ENCODE measurements at places on chromosomes 13 and 19.
A peak's percentile ranks its signal among the peaks of the same experiment; 100 is the strongest.

GRCh38 chr13:32616883-32617511 is 30.7 kb downstream of the PDS5B start:
- no peak for DNase-seq

DNA sequence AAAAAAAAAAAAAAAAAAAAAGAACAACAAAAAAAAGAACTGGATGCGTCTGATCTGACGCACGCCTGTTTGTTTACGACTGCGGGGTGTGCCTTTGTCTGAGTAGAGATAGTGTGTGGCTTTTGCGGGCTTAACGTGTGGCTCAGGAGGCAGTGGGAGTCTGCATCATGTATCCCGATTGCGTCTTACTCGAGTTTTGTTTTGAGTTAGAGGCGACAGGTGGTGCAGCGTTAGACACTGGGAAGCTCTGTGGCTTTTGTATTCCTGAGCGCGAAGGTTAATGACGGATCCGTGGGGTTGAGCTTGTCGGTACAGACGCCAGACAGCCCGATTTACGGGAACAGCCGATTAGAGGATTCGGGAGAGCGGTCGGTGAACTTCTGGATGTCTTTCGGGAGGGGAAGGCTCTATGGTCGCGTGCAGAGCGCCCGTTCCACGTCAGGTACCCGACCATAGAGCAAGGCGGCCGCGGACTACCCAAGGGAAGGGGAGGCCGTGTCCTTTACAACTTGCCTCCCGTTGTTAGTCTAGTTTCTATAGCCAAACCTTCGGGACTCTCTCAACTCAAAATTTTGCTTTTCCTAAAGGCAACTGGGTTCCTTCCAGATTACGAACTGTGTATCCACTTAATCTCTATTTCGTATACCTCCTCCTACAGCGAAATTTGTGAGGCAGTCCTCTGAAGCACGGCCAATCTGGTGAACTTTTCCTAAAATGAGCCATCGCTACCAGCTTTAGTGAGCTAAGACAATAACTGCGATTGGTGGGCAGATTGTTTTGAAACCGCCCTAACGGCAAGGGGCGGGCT is 926 bp upstream of the HNRNPUL1 start:
- DNase-seq: peak; percentile 59

- DNase-seq: no peak
Measured at GRCh38 chr19:845707-846521, 5.1 kb downstream of the PRTN3 start.

- no peak for DNase-seq
Measured at GRCh38 chr13:43915451-43915850, 35.7 kb downstream of the LACC1 start.

DNA sequence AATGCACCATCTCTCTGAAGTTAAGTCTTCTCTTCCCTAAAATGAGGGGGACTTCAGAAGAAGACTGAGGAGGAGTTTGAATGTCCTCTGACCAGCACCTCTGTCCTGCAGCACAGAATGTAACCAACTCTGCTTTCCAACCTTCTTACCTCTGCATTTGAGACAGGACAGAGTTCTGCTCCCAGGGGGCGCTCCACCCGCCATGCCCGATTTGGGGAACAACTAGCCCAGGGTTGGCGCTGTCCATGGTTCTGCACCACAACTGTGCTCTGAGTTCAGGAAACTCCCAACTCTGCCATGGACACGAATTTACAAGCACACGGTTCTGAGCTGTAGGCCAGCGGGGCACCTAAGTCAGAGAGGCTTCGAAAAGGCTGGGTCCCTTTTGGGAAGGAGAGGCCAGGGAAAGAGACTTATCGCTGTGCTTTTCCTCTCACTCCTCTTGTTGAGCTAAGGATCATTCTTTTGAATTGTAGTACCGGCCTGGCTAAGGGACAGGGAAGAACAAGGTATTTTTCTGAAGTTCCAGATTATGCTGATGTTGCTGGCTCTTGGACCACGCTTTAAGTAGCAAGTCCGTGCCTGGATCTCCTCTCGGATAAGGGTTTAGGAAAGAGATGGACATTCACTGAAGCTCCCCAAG is 22.2 kb downstream of the SIGLEC5 start:
- DNase-seq: peak; percentile 82

GRCh38 chr13:113364901-113365582 is 1.1 kb upstream of the GRTP1 start:
- no peak for DNase-seq

DNA sequence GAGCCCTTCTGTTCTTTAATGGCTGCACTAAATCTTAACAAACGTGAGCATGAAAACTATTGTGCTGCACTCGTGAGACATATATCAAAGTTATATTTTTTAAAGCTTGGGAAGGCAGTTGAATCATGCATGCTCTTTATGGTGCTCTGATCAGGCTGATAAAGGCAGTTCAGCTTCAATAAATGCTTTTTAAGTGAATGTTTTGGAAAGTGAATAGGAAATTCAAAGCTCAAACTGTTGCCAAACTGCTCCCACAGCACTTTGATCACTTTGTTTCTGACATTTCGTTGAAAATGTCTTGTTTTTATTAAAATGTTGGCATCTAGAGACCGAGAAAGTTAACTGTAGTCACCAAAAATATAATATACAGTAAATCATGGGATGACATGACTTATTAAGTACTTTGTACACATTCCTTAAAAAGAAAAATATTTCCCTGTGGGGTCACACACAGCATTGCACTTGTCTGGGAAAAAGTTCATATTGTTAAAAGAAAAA is 625.7 kb upstream of the PCDH9 start:
- no peak for DNase-seq

- DNase-seq: peak; percentile 68
Measured at GRCh38 chr13:50208826-50209335, 193.6 kb downstream of the KCNRG start.

DNA sequence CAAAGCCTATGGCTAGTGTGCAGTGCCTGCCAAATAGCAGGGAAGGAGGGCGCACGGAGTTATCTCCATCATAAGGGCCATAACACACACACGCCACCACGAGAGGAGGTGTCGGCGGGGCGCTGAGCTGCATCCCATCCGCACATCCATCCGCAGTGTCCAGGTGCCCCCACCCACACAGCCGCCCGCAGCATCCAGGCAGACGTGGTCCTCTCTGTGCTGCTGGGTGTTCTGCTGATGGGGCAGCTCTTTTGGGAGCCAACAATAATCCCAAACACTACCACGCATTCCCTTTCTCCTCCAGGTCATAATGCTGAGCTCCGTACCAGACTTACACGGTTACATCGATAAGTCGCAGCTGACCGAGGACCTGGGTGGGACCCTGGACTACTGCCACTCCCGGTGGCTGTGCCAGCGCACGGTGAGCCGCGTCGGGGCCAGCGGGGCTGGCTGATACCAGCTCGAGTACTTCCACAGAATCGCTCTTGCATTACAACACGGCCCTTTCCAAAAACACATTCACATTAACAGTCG is 41.5 kb upstream of the F7 start:
- no peak for DNase-seq

DNA sequence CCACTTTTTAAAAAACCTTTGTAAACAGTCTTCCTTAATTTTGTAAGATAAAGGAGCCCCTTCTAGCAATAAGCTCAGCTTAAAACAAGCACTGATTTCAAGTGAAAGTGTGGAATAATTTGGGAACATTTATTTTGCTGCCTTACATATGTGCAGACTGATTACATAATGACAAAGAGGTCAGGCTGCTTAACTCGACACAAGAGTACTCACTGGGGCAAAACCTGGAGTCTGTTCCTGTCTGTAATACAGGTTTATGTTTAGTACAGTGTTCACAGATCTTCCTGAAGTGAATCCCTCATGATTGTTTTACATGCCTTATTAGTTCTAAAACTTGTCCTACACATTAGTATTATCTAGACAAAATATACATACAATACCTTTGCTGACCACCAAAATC is 609.8 kb downstream of the LMO7 start:
- no peak for DNase-seq

All from CMK (cell line).